Left kidney (tissue), 8 donors: ENCODE measurements at places on chromosomes 11 and 22. TPM values are rescaled to one million over a fixed set of nuclear protein-coding genes. Genes with fewer than 3 reads are reported as not detected.

DNA sequence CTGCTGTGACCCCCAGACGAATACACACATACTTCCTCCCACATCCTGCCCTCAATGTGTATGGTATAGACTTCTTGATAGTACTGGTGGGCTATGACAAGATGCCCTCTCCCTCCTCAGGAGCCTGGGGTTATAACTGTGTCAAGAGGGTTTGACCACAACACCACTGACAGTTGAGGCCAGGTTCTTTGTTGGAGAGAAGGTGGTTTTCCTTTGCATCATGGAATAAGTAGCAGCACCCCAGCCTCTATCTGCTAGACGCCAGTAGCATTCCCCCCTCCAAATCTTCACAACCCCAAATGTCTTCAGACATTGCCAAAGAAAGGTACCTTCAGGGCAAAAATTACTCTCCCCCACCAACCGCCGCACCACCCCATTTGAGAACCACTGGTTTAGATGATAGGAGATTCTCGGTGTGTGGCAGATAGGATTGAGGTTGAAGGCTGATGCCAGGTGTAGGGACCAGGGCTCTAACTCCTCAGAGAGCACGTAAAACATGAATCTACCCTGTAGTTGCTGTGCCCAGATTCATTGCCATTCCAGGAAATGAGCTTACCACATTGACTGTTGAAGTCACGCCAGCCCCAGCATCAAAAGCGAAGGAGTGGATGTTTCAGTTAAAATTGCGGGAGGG lies 5.5 kb upstream of the MYO18B start:
- DNase-seq, result no peak

The TRIM49 gene
- not detected for polyA plus RNA-seq

The RIMBP3B gene
- not detected for polyA plus RNA-seq

GRCh38 chr22:44623771-44624510 lies 78.1 kb upstream of the PRR5 start:
- peak; percentile 34 for DNase-seq

DNA sequence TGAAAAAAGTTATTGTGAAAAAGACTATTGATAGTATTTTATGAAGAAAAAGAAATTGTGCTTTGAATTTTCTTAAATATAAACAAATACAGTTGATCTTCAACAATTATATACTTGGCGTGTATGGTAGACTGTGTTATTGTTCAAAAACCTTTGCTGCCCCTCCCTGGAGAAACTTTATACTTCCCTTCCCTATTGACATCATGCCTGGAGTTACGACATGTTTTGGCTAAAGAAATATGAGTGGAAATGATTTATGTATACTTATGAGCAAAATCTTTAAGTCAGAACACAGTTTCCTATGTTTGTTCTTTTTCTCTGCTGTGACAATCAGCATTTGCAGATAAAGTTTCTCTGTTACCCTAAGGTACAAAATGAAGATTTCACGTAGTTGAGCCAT lies 243.8 kb downstream of the TMEM135 start:
- no peak for DNase-seq

- no peak for DNase-seq
Observed at GRCh38 chr11:125261588-125261987, 97.0 kb downstream of the PKNOX2 start.

DNA sequence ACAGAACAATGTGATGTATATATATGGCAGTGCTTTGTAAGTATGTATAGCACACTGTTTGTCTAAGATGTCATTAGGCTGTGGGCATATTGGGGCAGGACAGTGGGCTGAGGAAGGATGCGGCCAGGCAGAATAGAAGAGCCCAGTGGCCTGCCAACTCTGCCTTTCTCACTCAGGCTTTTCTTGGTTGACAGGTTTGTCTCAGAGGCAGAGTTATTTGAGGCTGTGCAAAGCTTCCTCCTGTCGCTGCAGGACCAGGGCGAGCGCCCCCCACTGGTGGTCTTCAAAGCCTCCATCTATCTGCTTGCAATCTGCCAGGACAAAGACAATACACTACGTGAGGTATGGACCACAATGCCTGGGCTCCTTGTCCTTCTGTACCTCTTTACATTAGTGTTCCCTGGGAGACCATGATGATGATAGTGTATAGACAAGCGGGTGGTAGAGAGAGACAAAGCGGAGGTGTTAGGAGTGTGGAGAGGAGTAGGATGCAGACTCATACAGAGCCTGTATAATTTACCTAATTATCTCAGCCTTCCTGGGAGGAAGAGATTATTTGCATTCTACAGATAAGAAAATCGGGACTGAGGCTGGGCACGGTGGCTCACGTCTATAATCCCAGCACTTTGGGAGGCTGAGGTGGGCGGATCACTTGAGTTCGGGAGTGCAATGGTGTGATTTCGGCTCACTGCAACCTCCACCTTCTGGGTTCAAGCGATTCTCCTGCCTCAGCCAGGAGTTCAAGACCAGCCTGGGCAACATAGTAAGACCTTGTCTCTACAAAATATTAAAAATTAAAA lies 37.3 kb upstream of the CCDC134 start:
- DNase-seq, result no peak

The KCNK4 gene
- not detected for polyA plus RNA-seq

- DNase-seq, result no peak
Observed at GRCh38 chr22:43007519-43008102, 7.3 kb downstream of the PACSIN2 start.

GRCh38 chr11:2512431-2513407 lies 67.9 kb downstream of the KCNQ1 start:
- no peak for DNase-seq

DNA sequence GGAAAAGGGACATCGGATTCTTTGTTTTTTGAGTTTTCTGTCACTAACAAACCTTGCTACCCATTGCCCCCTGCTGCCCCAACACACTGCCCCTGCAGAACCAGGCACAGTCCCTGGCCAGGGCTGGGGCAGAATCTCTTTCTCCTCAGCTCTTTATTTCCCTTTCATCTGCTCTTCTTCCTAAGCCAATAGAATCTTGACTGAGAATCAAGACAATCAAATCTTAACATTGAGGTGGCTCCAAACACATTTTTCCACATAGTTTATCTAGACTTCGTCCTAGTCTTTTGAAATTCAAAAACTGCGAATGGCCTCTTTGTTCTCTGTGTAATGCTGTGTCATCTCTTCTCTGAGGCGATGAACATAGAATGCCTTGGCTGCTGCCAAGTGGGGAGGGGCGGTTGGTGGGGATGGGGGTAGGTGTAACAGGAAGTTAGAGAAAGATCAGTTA lies 16.1 kb upstream of the NTM start:
- DNase-seq, result no peak

- no peak for DNase-seq
Observed at GRCh38 chr22:36862251-36863242, 1.7 kb downstream of the NCF4 start.

GRCh38 chr11:36452961-36453360 lies 57.1 kb downstream of the TRAF6 start:
- no peak for DNase-seq

DNA sequence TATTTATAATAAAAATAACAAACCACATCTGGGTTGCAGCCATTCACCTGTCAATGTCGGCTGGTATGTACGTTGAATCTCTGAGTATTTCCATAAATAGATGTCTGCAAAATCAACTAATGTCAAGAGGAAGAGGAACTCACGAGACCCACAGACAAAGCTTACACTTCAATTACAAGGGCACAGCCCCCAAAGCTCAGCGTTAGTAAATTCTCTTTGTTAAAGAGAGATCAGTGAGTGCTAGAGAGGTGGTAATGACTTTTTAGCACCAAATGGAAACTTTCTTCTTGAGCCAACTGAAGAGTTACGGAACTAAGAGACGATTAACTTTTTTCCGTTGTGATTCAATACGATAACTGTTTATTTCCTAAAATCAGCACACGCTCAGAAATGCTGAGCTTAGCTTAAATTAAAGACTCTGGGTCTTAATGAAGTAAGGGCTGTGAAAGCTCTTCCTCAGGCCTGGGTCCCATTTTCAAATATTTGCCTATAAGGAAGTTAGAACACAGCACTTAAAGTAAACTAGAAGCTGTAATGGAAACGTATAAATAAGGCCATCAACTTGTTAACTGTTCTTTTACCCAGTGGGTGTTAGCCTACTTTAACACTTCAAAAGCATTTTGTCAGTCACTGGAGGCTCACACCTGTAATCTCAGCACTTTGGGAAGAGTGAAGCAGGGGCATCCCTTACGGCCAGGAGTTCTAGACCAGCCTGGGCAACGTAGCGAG lies 22.8 kb upstream of the TFIP11 start:
- DNase-seq, result no peak

DNA sequence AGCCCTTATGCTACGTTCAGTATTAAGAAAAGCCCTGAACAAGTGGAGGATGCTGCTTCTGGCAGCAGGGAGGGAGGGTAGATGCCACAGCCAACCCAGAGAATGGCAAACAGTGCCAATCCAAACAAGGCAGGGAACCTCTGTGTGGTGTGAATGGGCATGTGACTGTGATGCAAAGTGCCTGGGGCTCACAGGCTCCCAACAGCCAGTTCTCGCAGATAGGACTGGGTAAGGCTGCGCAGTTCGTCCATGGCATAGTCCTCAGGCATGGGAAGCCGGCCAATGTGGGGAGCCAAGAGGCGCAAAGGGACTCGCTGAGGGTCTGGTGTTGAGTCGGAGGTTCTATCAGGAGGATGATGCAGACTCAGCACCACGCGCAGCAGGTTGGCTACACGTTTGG lies 4.8 kb upstream of the CHRNA10 start:
- no peak for DNase-seq

GRCh38 chr11:46898396-46899095 lies 19.8 kb downstream of the LRP4 start:
- DNase-seq, result no peak

DNA sequence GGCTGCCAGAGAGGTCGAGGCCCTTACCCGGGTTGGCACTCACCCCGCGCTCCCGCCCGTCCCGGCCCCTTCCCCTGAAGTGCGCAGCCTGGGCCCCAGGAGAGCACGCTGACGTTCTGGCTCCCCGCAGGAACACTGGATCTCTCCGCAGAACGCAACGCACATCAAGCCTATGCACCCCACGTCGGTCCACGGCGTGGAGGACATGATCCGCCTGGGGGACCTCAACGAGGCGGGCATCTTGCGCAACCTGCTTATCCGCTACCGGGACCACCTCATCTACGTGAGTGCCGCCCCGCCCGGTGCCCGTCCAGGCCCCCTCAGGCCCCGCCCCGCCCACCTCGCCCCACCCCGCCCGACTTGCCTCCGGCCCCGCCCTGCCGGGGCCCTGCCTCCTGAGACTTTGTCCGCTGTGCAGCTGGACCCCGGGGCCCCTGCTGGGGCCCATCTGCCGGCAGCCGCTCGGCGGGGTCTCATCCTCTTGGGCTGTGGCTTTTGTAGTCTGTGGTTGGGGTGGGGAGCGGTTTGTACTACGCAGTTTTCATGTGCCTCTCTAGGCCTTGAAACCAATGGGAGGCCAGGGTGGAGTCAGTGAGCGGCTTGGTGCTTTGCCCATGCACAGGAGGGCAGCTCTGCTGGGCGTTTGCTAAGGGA lies 19.7 kb downstream of the MYO7A start:
- no peak for DNase-seq

GRCh38 chr11:35618497-35619115 lies 346 bp downstream of the FJX1 start:
- DNase-seq, result no peak

DNA sequence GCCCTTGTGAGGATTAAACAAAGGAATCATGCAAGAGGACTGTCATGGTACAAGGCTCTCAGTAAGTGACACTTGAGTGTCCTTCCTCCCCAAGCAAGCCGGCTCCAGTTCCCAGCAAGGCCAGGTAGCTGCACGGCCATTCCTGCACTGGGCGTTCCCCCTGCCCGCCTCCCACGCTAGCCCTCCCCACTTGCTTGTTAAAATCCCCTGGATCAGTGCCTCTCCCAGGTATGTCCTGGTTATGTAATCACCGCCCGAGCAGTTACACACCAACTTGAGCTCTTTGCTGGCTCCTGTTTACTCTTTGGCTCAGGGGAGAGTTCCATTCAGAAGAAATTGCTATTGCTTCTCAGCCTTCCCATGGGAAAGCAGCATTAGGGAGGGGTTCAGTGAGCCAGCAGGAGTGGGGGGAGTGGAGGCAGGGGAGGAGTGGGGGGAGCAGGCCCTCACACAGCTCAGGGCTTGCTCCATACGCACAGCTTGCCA lies 19.4 kb upstream of the MYEOV start:
- peak; percentile 80 for DNase-seq

GRCh38 chr22:49297286-49297870 lies 530.3 kb downstream of the BRD1 start:
- no peak for DNase-seq

The OR10AG1 gene
- polyA plus RNA-seq, result not detected

The PIH1D2 gene
- 12.6 TPM for polyA plus RNA-seq

The ZFPL1 gene
- 26.0 TPM for polyA plus RNA-seq

The RAPSN gene
- polyA plus RNA-seq, result not detected

GRCh38 chr11:31237819-31238760 lies 131.4 kb downstream of the DCDC1 start:
- DNase-seq, result no peak

GRCh38 chr11:44235765-44236201 lies 74.2 kb downstream of the ALX4 start:
- DNase-seq, result peak; percentile 57

DNA sequence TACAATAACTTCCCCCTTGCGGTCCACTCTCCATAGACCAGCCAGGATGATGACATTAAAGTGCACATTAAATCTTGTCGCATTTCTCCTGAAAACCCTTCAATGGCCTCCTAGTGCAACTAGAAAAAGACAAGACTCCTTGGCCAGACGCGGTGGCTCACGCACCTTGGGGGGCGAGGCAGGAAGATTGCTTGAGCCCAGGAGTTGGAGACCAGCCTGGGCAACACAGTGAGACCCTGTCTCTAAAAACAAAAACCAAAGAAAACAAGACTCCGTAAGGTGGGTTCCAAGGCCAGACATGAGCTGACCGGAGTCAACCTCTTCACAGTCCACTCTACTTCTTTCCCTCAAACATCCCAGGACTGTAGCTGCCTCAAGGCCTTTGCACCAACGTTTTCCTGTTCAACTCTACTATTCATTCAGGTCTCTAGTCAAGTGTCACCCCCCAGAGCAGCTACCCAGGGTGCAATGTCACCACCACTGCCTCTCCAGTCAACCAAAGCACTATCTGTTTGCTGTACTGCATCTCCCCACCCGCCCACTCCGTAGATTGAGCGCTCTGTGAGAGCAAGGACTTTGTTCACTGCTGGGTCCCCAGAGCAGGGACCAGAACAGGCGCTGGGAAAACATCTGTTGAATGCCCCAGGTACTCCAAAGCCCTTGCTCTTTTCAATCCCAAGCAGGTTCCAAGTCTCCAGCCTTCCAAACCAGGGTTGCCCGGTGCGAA lies 739 bp downstream of the ZMAT5 start:
- no peak for DNase-seq

- DNase-seq, result no peak
Observed at GRCh38 chr22:42805998-42806830, 50.9 kb downstream of the ARFGAP3 start.

DNA sequence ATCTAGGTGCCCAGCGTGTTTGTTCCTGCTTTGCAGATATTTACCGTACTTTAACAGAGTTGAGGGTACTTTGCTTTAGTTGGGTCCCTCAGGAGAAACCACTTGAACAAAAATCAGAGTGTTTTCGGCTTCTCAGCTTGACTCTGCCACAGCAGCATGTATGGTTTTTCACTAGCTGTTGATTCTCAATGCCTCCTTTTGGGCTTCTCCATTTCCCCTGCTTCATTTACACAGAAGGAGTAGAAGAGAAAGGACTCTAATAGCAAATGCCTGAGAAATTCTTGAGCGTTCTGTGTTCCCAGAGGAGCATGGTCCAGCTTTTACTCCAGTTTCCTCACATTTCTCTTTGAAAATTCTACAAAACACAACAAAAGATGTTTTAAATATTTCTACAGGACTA lies 252.1 kb upstream of the CCDC179 start:
- no peak for DNase-seq

GRCh38 chr22:37553725-37554124 lies 6.6 kb upstream of the CDC42EP1 start:
- no peak for DNase-seq
